Smooth muscle cell of the pulmonary artery (primary cell): ENCODE measurements at places on chromosomes 3 and 15. TPM values are rescaled to one million over a fixed set of nuclear protein-coding genes. Genes with fewer than 3 reads are reported as not detected.

Gene CEMIP
- total RNA-seq: 360 and 994 TPM in 2 replicates

Gene ACAD9
- 32.8 and 45.8 TPM in 2 replicates for total RNA-seq

Gene C2CD4A
- total RNA-seq: 0.36 and 1.4 TPM in 2 replicates

Gene SEMA3B
- total RNA-seq: 17.2 and 25.6 TPM in 2 replicates

Gene VPS13C
- 71.1 and 72.9 TPM in 2 replicates for total RNA-seq

Gene LRRC31
- total RNA-seq: not detected in 2 replicates
